ENCODE measurements at places on chromosomes 12 and 14.

DNA sequence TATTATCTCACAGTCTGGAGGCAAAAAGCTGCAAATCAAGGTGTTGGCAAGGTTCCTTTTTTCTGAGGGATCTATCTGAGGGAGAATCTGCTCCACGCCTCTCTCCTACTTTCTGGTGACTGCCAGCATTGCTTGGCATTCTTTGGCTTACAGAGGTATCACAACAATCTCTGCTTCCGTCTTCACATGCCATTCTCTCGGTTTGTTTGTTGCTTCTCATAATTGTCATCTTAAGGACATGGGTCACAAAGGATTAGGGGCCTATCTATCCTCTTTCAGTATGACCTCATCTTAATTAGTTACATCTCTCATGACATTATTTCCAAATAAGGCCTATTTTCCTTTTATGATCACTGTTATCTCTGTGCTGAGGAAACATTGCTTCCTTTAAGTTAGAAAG lies 345.0 kb downstream of the FOXG1 start:
- no peak overlapping the region for H3K27ac ChIP-seq
- no peak for DNase-seq
- H3K4me1 ChIP-seq, result no peaks in the 10 kb centered on the region
- H3K36me3 ChIP-seq, result no peaks in the 10 kb centered on the region
- no peak overlapping the region for H3K4me3 ChIP-seq

GRCh38 chr12:56591961-56592360 lies 38.2 kb downstream of the BAZ2A start:
- DNase-seq, result no peak
- H3K4me3 ChIP-seq, result no peak overlapping the region
- H3K27me3 ChIP-seq, result no peaks in the 10 kb centered on the region
- no peak overlapping the region for H3K27ac ChIP-seq

DNA sequence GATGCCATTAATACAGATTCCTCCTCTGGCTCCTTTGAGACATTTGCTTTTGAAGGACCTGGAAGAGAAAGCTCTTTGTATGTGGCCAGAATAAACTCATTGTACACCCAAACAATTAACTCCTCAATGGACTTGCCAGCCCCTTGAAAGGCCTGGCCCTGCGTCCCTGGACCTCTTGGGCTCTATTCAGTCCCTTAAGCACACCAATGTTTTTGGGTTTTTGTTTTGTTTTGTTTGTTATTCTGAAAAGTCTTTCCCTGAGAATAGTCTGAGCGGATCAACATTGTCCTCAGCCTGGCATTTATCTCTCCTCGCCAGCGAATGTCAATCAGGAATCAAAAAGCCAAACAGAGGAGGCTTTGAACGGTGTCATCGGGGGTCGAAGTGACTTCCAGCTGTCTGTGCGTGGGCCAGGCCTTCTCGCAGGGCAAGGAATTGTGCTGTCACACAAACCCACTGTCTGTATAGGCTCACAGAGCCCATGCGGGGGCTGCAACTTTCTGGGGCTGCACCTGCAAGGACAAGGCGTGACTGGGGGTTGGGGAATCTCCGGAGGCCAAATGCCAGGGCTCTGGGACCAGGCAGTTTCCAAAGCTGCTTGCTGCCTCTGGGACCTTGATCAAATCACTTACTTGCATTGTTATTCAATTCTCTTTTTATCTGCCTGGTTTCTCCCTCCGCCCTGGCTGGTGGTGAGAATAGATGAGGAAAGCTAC lies 108.3 kb downstream of the SMOC1 start:
- H3K27ac ChIP-seq, result no peak overlapping the region
- peaks cover 10% of the 10 kb centered on the region for H3K27me3 ChIP-seq
- H3K4me1 ChIP-seq, result no peaks in the 10 kb centered on the region
- DNase-seq, result no peak
- H3K36me3 ChIP-seq, result no peaks in the 10 kb centered on the region

DNA sequence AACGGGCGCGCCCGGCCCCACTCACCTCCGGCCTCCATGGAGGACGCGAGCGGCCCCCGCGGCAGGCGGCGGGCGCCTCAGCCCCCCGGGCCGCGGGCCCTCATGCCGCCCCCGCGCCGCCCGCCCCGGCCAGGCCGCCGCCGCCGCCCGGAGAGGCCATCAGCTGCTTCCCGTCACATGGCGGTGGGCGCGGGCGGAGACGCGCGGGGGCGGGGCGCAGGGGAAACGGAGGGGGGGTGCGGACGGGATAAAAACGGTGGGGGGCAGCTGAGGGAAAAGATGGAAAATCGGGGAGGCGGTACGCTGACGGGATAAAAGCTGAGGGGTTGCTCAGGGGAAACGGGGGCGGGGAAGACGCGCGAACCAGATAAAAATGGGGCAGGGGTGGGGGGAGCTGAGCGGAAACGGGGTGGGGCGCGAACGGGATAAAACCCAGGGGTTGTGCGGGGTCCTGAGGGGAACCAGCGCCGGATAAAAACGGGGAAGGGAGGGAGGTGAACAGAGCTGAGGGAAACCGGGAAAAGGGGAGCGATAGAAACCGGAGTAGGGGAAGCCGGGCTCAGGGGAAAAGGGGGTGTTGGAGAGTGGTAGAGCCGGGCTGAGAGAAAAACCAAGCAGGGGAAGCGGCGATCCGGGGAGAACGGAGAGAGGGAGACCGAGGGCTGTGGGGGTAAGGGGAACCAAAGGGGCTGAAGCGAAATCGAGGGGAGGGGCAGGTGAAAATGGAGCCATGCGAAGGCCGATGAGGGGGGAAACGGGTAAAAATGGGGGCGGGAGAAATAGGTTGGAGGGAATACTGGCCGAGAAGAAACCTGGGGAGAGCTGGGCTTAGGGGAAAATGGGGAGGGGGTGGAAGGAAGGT lies at the start of gene WSB2:
WSB2 (minus strand) TSS at position 169 of the 862 bp plus-strand sequence; CDS start at position 38, 131 bp downstream.
- H3K4me1 ChIP-seq, result peaks cover 48% of the 10 kb centered on the region
- DNase-seq, result peak; percentile 73
- peak within 1 kb of the TSS; percentile 81 for H3K4me3 ChIP-seq
- H3K27ac ChIP-seq, result peak within 1 kb of the TSS; percentile 92

DNA sequence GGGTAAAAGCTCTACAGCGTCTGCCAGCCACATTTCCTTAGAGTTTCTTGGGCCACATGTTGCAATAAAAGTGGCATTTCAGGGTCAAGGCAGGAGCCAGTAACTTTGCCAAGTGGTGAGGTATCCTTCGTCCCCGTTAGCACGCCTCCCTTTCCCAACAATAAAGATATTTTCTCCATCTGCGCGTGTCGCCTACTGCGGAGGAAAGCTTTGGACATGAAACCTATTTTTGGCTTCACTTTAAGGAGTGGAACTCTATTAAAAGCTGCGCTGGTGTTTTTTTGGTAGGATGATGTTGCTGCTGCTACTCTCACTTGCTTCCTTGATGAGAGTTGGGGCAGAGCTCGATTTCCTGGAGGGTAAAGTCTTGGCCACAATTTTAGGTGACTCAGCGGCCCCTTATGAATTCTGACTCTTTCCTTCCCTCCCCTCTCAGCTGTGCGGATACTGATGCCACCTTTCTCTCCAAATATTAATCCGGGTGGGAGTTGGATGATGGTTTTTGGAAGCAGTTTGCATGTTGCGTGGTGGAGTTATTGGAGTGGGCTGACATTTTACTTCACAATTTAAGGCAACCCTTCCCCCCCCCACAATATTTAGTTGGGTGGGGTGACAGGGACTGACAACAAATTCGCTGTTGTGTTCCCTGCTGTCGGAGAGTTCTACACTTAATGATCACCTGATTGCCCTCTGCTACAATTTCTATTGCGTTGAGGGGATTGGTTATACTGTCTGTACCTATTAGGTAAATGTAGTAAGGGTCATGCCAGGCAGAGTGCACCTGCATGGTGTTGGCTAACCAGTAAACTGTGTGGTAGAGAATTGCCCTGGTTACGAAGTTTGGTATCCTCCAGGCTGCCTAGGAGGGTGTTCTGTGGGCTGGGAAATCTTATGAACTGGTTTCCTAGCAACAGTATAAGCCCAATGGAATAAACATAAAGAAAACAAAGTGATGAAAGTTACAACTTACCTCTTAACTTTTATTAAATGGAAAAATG lies 1.1 kb downstream of the CCDC91 start:
- H3K27ac ChIP-seq, result peak overlapping the region; percentile 99
- DNase-seq, result peak; percentile 65
- H3K4me3 ChIP-seq, result peak overlapping the region; percentile 98

DNA sequence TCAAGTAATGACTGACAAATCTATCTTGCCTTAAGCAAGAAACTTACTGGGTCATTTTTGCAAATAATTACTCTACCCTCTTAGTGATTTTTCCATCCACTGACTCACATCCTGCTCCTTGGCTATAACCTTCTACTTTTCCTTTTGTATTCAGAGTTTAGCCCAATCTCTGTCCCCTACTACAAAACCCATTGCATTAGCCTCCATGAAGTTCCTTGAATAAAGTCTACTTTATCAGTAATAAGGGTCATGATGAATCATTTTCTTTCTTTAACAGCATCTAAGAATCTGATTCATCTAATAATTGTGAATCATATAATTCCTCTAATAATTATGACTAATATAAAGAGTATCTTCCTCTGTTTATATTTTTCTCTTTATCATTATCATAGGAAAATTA lies 132.6 kb downstream of the NTS start:
- H3K27ac ChIP-seq, result no peak overlapping the region
- no peaks in the 10 kb centered on the region for H3K4me1 ChIP-seq
- no peaks in the 10 kb centered on the region for H3K27me3 ChIP-seq
- no peak overlapping the region for H3K4me3 ChIP-seq
- DNase-seq, result no peak

GRCh38 chr14:101916816-101917412 lies 47.5 kb upstream of the DYNC1H1 start:
- no peaks in the 10 kb centered on the region for H3K27me3 ChIP-seq
- H3K36me3 ChIP-seq, result peaks cover 24% of the 10 kb centered on the region
- H3K4me3 ChIP-seq, result no peak overlapping the region
- DNase-seq, result no peak

All from activated CD4-positive, alpha-beta memory T cell treated with anti-CD3 and anti-CD28 coated beads for 36 hours (primary cell).